SJSA1 (cell line): ENCODE measurements at places on chromosomes 2 and 18.

- DNase-seq: no peak
Observed at GRCh38 chr2:30439296-30439695, 7.8 kb upstream of the LCLAT1 start.

DNA sequence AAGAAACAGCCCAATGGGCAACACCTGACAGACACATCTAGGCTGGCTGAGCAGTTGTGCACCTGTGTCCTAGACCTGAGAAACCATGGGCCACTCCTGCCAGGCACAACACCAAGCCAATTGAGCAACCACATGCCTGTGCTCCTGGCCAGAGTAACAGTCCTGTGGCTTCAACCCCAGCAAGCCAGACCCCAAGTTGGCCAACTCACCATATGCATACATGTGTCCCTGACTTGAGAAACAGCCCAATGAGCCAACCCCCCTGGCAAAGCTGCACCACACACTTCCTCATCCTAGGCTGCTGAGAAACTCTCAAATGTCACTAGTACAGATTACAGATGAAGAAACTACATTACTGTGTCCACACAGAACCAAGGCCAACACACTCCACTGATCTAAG lies 36.6 kb downstream of the USP34 start:
- DNase-seq: no peak

DNA sequence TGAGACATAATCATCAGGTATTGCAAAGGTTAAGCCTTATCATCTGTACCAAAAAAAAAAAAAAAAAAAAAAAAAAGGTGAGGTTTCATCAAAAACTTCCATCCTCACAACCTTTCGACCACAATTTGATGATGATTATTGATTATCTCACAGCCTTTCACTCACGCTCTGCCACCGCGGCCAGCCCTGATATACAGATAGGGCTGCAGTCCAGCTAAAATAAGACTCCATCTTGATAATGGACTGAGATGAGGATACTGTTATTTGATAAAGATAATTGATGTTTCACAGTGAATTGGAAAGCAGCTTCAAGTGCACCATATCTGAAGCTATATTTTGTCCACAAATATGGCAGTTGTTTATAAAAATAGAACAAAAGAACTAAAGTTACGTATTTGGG lies 159.7 kb upstream of the BOD1L2 start:
- no peak for DNase-seq

DNA sequence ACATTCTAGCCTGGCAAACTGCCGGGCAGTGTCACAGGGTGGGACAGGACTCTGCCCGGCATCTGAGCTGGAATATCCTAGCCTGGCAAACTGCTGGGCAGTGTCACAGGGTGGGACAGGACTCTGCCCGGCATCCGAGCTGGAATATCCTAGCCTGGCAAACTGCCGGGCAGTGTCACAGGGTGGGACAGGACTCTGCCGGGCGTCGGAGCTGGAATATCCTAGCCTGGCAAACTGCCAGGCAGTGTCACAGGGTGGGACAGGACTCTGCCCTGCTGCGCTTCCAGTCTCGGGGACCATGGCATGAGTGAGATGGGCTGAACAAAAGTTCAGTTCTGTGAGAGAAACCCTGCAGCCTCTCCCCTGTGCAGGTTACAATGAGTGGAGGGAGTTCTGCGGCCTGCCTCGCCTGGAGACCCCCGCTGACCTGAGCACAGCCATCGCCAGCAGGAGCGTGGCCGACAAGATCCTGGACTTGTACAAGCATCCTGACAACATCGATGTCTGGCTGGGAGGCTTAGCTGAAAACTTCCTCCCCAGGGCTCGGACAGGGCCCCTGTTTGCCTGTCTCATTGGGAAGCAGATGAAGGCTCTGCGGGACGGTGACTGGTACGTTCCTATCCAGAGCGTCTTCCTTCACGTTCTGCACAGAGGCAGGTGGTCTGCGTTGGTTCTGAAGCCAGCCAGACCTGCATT lies 80.3 kb downstream of the TPO start:
- DNase-seq: no peak

GRCh38 chr2:47849368-47849767 lies 56.9 kb downstream of the FBXO11 start:
- no peak for DNase-seq

DNA sequence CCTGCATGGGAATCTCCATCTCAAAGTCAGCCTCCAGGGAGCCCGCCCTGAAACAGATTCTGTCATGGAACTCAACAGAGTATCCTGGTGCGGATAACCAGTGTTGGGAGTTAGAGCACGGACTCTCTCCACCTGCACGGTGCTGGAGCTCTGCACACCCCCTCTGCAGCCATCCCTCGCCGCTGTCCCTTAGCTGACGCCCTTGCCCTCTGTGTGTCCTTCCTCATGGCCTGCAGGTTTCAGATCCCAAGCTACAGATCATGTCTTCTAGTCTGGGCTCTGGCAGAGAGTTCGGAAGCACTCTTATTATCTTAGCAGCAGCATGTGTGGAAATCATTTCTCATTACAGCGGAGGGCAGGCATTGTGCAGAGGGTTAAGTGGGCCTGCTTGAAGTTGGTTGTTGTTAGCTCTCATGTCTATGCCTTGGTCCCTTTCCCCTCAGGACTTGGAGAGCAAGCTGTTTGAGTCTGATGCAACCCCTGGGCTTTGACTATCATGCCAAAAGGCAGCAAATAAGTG lies 26.0 kb downstream of the TMEM127 start:
- no peak for DNase-seq
